Naive B cell (primary cell): ENCODE measurements at places on chromosomes 7 and 10. TPM values are rescaled to one million over a fixed set of nuclear protein-coding genes. Genes with fewer than 3 reads are reported as not detected.

DNA sequence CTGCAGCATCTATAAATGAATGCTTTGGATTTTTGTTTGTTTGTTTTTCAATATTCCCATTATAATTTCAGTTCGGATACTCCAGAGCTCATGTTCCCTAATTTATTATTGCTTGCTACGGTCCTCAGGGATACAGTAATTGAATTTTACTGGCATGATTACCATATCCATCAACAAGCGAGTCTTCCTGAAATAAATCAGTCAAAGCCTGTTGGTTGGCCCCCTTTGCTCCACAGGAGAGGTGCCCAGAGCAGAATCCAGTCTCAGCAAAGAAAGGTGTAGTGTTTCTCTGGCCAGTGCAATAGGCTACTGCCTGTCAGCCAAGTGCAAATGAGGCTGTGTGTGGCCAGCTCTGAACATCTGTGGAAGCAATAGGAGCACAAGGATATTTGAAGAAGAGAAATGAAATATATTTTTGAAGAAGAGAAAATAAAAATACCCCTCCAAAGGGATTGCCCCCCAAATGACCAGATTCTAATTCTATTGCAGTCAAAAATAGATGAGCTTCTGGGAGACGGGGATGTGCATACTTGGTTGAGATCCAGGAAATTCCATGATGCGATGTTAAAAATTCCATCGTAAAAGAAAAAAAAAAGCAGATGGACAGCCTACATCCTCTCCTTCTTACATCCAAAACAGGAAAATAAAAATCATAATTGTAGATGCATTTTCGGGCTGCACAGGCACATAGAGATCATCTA lies 18.1 kb downstream of the TRIL start:
- no peak for DNase-seq

GRCh38 chr7:17665029-17665428 lies 275.3 kb downstream of the SNX13 start:
- no peak for DNase-seq

GRCh38 chr7:102836191-102836919 lies 76.4 kb upstream of the LRRC17 start:
- no peak for DNase-seq

- no peak for DNase-seq
Measured at GRCh38 chr7:114628362-114628761, 213.7 kb downstream of the FOXP2 start.

DNA sequence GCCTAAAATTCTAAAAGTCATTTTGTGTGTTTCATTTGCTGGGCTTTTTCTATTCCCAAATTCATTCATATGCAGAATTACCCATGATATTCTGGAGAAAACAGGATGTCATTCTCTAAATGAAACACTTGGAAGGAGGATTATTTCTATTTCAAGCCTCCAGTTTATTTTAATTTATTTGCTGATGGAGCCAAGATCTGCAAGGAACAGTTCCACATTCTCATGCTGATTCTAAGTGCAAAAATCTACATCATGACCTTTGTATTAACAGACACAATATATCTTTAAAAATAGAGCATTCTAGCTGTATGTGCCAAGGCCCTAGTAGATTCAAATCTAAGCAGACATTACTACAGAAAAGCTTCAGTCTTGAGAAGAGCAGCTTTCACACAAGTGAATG lies 51.3 kb upstream of the KCND2 start:
- no peak for DNase-seq

GRCh38 chr10:129963641-129964501 lies at the start of gene EBF3:
Gene EBF3, minus strand, starts transcription at chr10:129964274. Its CDS starts 506 bp downstream, at chr10:129963768.
- DNase-seq: peak; percentile 37

GRCh38 chr10:103692436-103692951 lies 162.9 kb downstream of the SH3PXD2A start:
- DNase-seq: peak; percentile 73

DNA sequence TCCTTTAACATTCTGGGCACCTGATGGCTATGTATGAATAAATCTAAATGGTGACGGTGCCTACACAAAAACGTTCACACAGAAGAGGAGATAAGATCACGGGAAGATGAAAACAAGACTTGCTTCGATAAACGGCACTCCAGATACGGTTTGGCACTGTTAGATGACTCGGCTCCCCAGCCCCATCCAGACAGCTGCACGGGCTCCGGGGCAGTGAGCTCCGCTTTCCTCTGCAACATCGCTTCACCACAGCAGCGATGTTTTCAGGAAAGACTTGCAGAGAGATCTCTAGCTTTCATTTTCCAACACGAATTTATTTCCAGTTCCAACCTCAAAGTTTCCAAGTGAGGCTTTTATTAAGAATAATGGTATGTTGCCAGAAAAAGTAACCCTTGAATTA lies 132.1 kb downstream of the KLF6 start:
- no peak for DNase-seq

- DNase-seq: no peak
Measured at GRCh38 chr10:18399158-18399557, 252.2 kb downstream of the NSUN6 start.

DNA sequence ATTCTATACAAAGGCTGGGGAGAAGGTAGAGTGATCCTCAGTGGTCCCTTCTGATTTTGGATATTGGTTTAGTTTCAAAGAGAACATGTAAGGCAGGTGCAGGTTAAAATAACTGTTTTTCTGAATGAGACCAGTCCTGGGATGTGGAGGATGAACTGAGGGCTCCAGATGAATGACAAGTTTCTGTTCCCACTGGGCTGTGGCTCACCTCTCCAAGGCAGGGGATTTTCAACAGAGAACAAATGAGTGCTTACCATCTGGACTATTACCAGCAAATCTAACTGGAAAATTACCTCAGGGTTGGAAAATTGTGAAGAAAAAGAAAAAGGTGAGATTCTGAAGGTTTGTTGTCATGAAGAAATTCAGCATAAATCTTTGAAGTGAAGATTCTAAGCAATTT lies 8.0 kb downstream of the LAMB4 start:
- DNase-seq: no peak

GRCh38 chr7:156576216-156577058 lies 64.1 kb upstream of the RNF32 start:
- DNase-seq: no peak

GRCh38 chr7:27168265-27168947 lies 3.1 kb upstream of the HOXA9 start:
- DNase-seq: no peak

GRCh38 chr10:52551046-52551445 lies 221.5 kb downstream of the MBL2 start:
- no peak for DNase-seq

DNA sequence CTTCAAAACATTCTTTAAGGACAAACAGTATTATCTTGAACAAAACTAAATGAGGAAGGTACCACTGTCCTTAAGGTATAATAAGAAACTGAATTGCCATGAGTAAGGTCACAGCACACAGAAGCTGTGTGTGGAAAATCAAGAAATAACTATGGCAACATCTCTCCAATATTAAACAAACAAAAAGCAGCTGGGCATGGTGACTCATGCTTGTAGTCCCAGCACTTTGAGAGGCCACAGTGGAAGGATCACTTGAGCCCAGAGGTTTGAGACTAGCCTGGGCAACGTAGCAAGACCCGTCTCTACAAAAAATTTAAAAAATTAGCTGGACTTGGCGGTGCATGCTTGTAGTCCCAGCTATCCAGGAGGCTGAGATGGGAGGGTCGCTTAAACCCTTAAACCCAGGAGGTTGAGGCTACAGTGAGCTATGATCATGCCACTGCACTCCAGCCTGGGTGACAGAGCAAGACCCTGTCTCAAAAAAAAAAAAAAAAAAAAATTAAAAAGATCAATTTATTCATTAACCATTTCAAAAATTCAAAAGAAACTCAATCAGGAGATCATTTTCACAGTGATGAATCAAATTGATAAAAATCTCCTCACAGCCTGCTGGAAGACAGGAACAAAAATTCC lies 195.4 kb downstream of the SKIDA1 start:
- DNase-seq: no peak

- no peak for DNase-seq
Measured at GRCh38 chr10:100939763-100940344, 27.1 kb downstream of the SLF2 start.

GRCh38 chr7:1532456-1533254 lies 2.2 kb downstream of the MAFK start:
- peak; percentile 38 for DNase-seq

GRCh38 chr7:910441-910861 lies 34.1 kb downstream of the GET4 start:
- no peak for DNase-seq

- no peak for DNase-seq
Measured at GRCh38 chr7:40715053-40715430, 580.2 kb downstream of the SUGCT start.

GRCh38 chr7:141456298-141456697 lies 94.9 kb upstream of the AGK start:
- no peak for DNase-seq

- no peak for DNase-seq
Measured at GRCh38 chr7:12882710-12883109, 195.3 kb downstream of the ARL4A start.

- DNase-seq: no peak
Measured at GRCh38 chr10:7406712-7407333, 4.0 kb downstream of the SFMBT2 start.

- no peak for DNase-seq
Measured at GRCh38 chr7:140981951-140982350, 32.8 kb downstream of the MRPS33 start.

- DNase-seq: no peak
Measured at GRCh38 chr7:95104739-95105138, 197.3 kb downstream of the PPP1R9A start.

- DNase-seq: no peak
Measured at GRCh38 chr7:42426163-42426562, 189.2 kb upstream of the GLI3 start.

DNA sequence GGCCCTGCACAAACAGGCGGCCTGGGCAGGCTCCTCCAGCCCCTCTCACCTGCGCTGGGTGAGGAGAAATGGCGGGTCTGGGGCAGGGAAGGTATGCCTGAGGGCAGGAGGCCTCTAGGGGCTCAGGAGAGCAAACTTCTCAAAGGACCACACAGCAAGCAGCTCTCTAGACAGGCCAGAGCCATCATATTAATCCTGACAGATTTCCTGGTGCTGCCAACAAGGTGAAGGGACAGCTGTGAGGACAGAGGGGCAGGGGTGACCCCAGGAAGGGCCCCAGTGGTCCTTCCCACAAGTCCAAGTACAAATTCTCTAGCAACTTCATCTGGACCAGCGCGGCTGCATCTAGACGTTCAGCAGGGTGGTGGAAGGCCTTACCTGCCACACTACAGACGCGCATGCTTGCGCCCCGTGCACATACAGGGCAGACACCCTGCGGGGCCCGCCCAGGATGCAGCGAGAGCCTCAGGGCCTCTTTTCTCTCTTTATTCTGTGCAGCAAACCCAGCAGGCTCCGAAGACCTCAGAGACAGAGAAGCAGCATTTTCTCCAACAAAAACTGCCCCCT lies 62.1 kb downstream of the ZRANB1 start:
- no peak for DNase-seq

- no peak for DNase-seq
Measured at GRCh38 chr7:150329331-150330120, 6.2 kb upstream of the ACTR3C start.

- DNase-seq: no peak
Measured at GRCh38 chr7:142919656-142920055, 13.9 kb downstream of the TRPV5 start.

The DGKB gene
- polyA plus RNA-seq: not detected

The OR2A1 gene
- polyA plus RNA-seq: not detected

The PLEKHS1 gene
- not detected for polyA plus RNA-seq

The ASB15 gene
- polyA plus RNA-seq: 0.46 TPM

The GUSB gene
- 60.5 TPM for polyA plus RNA-seq

The EPO gene
- not detected for polyA plus RNA-seq

The GALNT11 gene
- 13.5 TPM for polyA plus RNA-seq

The TMEM236 gene
- polyA plus RNA-seq: not detected

The FAM25C gene
- not detected for polyA plus RNA-seq

The SEMA3D gene
- 1.7 TPM for polyA plus RNA-seq

The EMX2 gene
- not detected for polyA plus RNA-seq

The PNLIPRP2 gene
- not detected for polyA plus RNA-seq

The PKD2L1 gene
- not detected for polyA plus RNA-seq

The MSMB gene
- polyA plus RNA-seq: not detected
